ENCODE measurements at places on chromosomes 13 and 19.

DNA sequence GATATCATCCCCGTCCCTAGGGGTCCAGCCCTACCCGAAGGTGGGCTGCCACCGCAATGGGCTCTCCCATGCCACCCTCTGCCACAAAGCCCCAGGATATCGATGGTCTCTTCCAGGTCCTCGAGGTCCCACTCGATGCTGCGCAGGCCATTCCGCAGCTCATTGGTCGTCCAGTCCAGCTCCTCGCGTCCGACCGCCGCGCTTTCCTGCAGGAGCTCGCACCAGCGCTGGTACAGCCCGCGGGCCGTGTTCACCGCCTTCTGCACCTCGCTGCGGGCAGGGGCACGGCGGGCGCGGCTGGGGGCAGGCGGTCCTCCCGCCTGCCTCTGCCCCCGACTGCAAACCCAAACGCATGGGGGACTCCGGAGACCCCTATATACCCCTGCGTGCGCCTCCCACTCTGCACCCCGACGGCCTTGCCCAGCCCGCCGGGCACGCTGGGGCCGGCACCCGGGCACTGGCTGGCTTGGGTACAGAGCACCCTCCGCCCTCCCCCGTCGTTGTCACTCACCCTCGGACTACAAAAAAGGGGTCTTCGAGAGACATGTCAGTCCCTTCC, 468 bp downstream of the STX10 start:
- H3K27ac ChIP-seq: peak overlapping the region; percentile 98
- DNase-seq: peak; percentile 45
- peaks cover 5% of the 10 kb centered on the region for H3K4me1 ChIP-seq
- no peaks in the 10 kb centered on the region for H3K27me3 ChIP-seq
- H3K4me3 ChIP-seq: peak overlapping the region; percentile 91

- DNase-seq: peak; percentile 97
- H3K27ac ChIP-seq: peak within 1 kb of the TSS; percentile 98
- peaks cover 26% of the 10 kb centered on the region for H3K4me1 ChIP-seq
- peak within 1 kb of the TSS; percentile 70 for H3K4me3 ChIP-seq
These were observed at the start of gene KLF2 for GRCh38 chr19:16324384-16325160. Gene KLF2 (plus strand): TSS chr19:16324826. CDS start chr19:16324924, 98 bp downstream.

DNA sequence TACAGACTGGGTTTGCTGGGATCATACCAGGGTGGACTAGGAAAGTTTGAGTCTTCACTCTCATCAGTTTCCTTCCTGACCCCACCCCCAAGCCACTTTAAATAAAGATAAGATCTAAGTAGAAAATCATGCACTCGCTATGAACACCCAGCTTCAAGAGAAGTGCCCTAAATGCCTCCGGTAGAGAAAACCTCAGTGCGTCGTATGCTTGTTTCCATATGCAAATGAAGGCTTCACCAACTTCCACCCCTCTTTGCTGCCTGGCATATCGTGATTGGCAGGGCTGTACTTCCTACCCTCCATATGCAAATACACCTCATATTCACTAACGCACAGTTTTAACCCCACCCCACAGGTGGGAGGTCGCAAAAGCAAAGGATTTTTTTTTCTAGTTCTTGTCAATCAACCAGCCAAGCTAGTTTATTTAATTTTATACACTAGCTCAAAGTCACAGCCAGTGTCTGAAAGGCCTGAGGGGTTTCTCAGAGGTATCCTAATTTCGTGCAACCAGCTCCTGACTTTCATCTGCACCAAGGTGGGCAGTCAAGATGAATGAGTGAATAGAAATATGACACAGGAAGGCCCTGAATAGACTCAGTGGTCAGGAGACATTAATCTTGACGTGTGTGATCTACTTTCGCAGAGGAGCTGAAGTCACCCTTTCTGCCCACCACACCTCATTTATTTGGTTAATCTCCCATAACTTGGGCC, 121.1 kb upstream of the TSHZ3 start:
- no peak overlapping the region for H3K4me3 ChIP-seq
- H3K27ac ChIP-seq: no peak overlapping the region
- H3K4me1 ChIP-seq: no peaks in the 10 kb centered on the region
- H3K36me3 ChIP-seq: no peaks in the 10 kb centered on the region

DNA sequence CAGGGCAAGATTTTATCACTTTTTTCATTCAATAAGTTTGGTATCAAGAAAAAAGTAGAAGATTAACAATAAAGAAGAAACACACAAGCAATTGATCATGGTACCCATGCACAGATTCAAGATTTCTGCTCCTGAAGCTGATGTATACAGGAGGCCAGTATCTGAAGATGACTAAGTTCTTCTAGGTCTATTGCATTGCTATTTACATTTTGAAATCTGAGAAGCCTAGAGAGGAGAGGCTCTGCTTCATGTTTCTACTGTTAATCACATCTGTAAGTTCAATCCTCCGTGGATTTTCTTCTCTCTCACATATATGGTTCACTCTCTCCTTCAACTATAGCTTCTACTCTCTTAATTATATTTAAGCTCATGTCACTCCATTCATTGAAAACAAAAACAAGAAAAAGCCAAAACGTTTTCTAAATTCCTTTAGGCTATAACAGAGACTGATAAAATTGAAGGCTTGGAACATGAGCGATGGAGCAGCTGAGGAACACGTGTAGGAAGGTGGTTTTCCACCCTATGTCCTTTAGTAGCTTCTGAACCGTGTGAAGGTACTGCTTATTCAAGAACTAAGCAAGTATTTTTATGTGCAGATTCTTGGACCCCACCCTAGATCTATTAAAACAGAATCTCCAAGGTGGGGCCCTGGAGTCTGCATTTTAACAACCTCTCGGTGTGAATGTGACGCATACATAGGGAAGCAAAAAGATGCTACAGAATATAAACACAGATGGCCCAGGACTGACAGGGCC, 198.2 kb downstream of the EFNB2 start:
- DNase-seq: no peak
- no peaks in the 10 kb centered on the region for H3K36me3 ChIP-seq
- no peaks in the 10 kb centered on the region for H3K4me1 ChIP-seq
- no peak overlapping the region for H3K27ac ChIP-seq
- no peaks in the 10 kb centered on the region for H3K27me3 ChIP-seq

DNA sequence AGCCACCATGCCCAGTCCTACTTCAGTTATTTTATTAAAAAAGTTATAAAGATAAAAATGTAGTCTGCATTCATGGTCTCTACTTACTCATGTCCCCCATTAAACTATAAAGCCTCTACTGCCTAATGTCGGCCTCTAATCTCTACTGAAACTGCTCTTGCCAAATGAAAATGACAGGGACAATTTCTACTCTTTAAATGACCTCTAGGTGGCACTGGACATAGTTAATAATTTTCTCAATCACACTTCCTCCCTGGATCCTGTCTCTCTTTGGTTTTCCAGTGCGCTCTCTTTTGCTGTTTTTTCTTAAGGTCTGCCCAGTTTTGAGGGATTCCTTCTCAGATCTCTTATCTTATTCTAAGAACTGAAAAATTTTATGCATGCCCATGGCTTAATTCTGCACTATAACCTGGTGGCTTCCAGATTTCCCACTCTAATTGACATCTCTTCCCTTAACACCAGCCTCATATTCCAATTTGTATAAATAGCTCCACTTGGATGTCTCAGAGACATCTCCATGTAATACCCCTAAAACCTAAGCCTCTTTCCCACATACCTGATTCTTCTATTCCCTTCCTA, 54.3 kb downstream of the MTMR6 start:
- no peaks in the 10 kb centered on the region for H3K27me3 ChIP-seq
- H3K36me3 ChIP-seq: no peaks in the 10 kb centered on the region
- no peaks in the 10 kb centered on the region for H3K4me1 ChIP-seq
- H3K27ac ChIP-seq: no peak overlapping the region
- no peak overlapping the region for H3K4me3 ChIP-seq

DNA sequence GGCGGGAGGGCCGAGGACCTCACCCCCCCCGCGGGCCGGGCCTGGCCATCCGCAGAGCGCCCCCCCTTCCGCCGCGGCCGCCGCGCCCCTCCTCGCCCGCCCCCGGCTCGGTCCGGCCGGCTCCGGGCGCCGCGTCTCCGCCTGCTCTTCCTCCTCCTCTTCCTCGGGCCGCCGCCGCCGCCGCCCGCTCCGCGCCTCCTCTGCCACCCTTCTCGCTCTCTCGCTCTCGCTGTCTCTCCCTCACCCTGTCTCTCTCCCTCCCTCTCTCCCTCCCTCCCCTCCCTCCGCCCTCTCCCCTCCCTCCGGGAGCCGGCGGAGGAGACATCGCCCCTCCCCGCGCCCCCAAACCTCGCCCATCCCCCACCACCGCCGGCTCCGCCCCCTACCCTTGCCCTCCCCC, at the start of gene SHANK1:
SHANK1 (minus strand) TSS at position 237 of the 400 bp plus-strand sequence. CDS start 2,883 bp downstream, outside the sequence.
- peaks cover 12% of the 10 kb centered on the region for H3K4me1 ChIP-seq
- peaks cover 30% of the 10 kb centered on the region for H3K27me3 ChIP-seq
- no peak for DNase-seq
- H3K27ac ChIP-seq: no peak within 1 kb of the TSS
- H3K4me3 ChIP-seq: peak within 1 kb of the TSS; percentile 43
- H3K36me3 ChIP-seq: no peaks in the 10 kb centered on the region

DNA sequence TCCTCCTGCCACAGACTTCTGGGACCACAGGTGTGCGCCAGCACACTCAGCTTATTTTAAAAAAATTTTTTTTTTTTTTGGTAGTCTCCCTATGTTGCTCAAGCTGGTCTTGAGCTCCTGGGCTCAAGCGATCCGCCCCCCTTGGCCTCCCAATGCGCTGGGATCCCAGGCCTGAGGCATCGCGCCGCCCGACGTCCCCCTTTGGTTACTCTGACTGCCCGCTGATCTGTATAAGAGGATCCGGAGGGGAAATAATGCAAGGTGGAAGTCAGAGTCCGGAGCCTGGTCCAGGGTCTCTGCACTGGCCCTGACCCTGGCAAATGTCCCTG, 486 bp upstream of the ZNF805 start:
- H3K36me3 ChIP-seq: peaks cover 15% of the 10 kb centered on the region
- no peak for DNase-seq
- peaks cover 12% of the 10 kb centered on the region for H3K4me1 ChIP-seq
- no peaks in the 10 kb centered on the region for H3K27me3 ChIP-seq

DNA sequence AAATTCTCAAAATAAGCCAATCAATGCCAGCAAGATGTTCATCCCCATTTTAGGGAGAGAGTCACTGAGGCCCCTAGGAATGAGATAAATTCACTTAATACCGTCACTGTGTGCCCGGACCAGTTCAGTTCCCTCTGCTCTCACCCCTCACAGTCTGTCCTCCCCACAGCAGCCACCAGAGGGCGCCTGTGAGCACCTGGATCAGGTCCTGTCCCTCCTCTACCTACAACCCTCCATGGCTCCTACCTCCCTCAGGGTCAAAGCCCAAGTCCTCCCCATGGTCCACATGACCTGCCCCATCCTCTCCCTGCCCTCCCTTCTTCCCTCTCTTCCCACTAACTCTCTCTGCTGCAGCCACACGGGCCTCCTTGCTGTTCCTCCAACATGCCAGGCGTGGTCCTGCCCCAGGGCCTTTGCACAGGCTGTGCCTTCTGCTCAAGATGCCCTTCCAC, 42.0 kb upstream of the NFIC start:
- H3K27me3 ChIP-seq: peaks cover 8% of the 10 kb centered on the region
- no peak overlapping the region for H3K27ac ChIP-seq
- H3K36me3 ChIP-seq: no peaks in the 10 kb centered on the region
- no peaks in the 10 kb centered on the region for H3K4me1 ChIP-seq
- no peak overlapping the region for H3K4me3 ChIP-seq
- DNase-seq: no peak

DNA sequence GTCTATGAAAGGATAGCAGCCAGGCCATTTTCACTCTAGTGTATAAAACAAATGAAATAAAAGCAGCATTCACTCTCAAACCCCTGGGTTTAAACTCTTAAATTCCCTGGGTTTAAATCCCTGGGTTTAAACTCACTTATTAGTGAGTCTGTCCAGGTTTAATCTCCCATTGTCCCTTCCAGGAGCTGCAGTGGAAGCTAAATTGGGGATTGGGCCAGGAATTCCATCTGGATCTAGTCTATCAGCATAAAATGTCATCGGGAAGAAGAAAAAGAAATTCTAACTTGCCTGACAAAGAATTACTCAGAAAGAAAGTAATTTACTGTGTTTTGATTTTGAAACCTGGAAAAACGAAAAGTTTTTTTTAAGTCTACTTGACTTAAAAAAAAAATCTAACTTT, 54.8 kb downstream of the FRY start:
- DNase-seq: no peak
- no peak overlapping the region for H3K27ac ChIP-seq
- H3K36me3 ChIP-seq: no peaks in the 10 kb centered on the region
- peaks cover 64% of the 10 kb centered on the region for H3K4me1 ChIP-seq
- no peaks in the 10 kb centered on the region for H3K27me3 ChIP-seq

- no peak overlapping the region for H3K4me3 ChIP-seq
- H3K27ac ChIP-seq: no peak overlapping the region
- no peaks in the 10 kb centered on the region for H3K27me3 ChIP-seq
- H3K36me3 ChIP-seq: no peaks in the 10 kb centered on the region
- H3K4me1 ChIP-seq: no peaks in the 10 kb centered on the region
- DNase-seq: no peak
These were observed 376.7 kb downstream of the OXGR1 start for GRCh38 chr13:96617528-96617927.

DNA sequence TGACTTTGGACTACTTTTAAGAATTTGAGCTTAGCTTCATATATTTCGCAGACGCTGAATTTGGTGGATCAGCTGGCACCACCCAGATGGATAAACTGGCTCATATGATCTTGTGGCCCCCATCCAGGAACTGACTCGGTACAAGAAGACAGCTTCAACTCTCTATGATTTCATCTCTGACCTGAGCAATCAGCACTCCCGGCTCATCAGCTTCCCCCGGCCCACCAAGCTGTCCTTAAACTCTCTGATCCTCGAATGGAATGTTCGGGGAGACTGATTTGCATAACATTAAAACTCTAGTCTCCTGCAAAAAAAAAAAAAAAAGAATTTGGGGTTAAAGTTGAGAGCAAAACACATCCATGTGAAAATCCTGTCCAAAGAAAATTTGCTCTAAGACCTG, 71.4 kb upstream of the IRS2 start:
- no peak overlapping the region for H3K4me3 ChIP-seq
- no peaks in the 10 kb centered on the region for H3K36me3 ChIP-seq
- peaks cover 4% of the 10 kb centered on the region for H3K27me3 ChIP-seq
- no peak for DNase-seq
- H3K27ac ChIP-seq: no peak overlapping the region

GRCh38 chr13:39665763-39666162, 10.3 kb downstream of the COG6 start:
- H3K36me3 ChIP-seq: peaks cover 7% of the 10 kb centered on the region
- no peak overlapping the region for H3K27ac ChIP-seq
- no peak overlapping the region for H3K4me3 ChIP-seq
- no peak for DNase-seq

DNA sequence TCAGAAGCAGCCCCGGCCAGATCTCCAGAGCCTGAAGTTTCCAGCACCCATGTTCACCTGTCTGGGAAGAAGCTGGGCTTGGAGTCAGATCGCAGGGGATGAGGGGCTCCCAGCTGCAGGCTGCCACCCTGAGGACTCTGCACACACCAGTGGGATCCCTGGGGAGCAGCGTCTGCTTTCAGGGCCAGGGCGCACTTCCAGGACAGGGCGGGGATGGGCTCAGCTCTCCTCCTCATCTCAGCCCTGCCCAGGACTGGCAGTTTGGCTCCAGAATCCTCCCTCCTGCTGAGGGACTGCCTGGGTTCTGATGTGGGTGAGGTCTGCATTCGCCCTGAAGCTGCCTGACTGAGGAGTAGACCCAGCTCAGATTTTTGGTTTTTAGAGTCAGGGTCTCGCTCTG, 3.5 kb downstream of the SLC7A9 start:
- no peak overlapping the region for H3K4me3 ChIP-seq
- H3K4me1 ChIP-seq: no peaks in the 10 kb centered on the region
- no peaks in the 10 kb centered on the region for H3K36me3 ChIP-seq
- H3K27ac ChIP-seq: no peak overlapping the region
- no peak for DNase-seq

Measured in heart left ventricle (tissue), 16 donors.